Activated naive CD4-positive, alpha-beta T cell treated with anti-CD3 and anti-CD28 coated beads for 36 hours (primary cell): ENCODE measurements at places on chromosomes 11 and 22.

- DNase-seq: no peak
Observed at GRCh38 chr11:47348131-47348802, 4.2 kb downstream of the MYBPC3 start.

- DNase-seq: peak; percentile 70
Observed at GRCh38 chr11:130315354-130315970, 745 bp upstream of the ZBTB44 start.

DNA sequence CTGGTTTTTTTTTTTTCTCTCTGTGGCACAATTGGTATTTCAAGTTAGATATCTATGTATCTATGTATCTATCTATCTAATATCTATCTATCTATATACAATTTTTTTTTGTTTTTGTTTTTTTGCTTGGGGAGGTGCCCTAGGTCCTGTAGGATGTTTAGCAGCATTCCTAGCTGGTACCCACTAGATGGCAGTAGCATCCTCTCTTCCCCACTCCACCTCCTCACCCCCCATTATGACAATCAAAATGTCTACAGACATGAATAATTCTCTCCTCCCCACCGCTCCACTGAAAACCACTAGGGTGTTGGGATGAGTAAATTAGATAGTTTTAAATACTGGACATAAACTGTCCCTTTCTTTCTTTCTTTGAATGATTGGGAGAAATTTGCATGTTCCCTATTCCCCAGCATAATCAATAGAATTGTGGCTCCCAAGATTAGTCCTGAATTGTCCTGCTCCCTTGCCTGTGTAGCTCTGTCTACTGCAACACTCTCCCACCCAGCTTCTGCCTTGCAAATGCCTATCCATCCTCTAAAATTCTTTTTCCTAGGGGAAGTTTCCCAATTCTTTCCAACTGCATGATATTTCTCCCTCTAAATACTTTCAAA, 1152.4 kb downstream of the LRRC4C start:
- no peak for DNase-seq

DNA sequence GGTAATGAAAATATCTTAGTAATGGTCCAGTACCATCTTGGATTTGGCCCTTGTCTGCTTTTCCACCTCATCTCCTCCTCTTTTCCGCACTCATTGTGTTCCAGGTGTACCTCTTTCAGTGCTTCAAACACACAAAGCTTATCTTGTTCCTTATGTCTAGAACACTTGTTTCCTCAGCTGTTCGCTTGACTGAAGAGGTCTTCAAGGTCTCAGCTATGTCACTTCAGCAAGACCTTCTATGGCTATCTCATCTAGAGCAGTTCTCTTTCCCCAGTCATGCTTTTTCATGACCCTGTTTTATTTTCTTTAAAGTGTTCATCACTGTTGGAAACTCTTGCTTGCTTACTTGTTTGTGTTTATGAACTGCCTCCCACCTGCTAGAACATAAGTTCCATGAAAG, 47.4 kb downstream of the UVRAG start:
- no peak for DNase-seq

DNA sequence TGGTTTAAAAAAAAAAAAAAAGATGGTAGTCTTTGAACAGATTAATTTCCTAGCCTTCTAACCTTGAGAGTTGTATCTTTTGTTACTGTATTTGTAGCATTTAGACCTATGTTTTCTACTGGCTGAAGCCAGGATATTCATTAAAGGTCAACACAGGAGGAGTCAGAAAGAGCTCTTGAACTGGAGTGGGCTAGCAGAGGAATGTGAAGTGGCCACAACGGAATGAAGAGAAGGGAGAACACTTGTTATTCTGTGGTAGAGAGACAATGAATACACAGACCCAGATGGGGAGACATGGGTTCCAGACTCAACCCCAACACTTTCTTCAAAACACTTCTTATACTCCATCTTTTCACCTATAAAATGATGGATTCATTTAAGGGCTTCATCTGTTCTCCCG, 88.1 kb downstream of the RELT start:
- no peak for DNase-seq

DNA sequence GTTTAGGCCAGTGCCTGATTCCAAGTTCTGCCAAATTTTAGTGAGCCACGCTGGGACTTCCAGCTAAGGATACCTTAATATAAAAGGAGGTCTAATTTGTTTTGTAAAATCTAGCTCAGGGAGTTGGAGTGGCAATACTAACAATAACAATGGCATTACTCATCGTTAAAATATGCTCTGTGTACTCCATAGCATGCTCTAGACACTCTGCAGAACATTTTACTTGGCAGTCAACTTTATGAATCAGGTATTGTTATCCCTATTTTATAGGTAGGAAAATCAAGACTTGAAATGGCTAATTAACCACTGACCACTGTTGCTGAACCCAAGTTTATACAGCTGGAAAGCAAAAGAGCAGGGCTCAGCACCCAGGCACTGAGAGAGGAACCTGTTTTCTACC, 485.0 kb upstream of the KIRREL3 start:
- no peak for DNase-seq

- DNase-seq: no peak
Observed at GRCh38 chr11:68031144-68031464, 623 bp downstream of the NDUFS8 start.

DNA sequence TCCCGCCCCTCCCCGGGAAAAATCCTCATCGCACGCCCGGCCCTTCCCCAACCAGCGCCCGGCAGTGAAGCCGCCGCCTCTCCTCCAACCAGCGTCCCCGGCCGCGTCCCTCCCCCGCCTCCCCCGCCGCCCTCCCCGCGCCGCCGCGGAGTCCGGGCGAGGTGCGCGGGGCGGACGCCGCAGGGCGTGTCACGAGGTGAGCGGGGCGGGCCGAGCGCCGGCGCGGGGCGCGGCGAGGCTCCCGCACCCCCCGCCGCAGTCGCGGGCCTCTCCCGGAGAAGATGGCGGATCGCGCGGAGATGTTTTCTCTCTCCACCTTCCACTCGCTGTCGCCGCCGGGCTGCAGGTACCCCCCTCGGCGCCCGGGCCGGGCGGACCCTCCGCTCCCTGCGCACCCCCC, at the start of gene MAPK8IP2:
TSS of gene MAPK8IP2 (plus strand) at position 256 of the 400 bp plus-strand sequence. CDS start at position 282, 26 bp downstream.
- no peak for DNase-seq
